CD4-positive, alpha-beta T cell treated with Interferon alpha-2 for 1 hour (primary cell): ENCODE measurements at places on chromosomes 3 and 15.

DNA sequence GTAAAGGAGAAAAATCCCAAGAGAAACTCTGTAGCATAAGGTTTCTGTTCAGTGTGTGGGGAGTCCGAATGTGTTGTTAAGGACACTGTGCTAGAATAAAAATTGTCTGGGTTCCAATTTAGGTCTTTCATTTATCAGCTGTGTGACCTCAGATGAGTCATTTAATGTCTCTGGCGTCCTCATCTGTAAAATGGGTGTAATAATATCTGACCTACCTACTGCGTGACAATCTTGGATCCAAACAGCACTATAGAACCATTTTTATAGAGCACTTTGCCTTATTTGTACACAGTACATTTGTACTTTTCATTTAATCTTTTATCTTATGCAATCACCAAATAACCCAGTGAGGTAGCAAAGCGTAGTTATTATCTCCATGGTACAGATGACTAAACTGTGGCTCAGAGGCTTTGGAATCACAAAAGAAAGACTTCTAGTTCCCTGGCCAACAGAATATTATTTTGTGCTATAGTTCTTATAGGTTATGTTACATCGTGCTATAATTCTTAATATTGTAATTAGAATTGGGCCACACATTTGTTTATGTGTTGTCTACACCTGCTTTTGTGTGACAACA, 46.6 kb upstream of the TNIK start:
- DNase-seq: no peak

DNA sequence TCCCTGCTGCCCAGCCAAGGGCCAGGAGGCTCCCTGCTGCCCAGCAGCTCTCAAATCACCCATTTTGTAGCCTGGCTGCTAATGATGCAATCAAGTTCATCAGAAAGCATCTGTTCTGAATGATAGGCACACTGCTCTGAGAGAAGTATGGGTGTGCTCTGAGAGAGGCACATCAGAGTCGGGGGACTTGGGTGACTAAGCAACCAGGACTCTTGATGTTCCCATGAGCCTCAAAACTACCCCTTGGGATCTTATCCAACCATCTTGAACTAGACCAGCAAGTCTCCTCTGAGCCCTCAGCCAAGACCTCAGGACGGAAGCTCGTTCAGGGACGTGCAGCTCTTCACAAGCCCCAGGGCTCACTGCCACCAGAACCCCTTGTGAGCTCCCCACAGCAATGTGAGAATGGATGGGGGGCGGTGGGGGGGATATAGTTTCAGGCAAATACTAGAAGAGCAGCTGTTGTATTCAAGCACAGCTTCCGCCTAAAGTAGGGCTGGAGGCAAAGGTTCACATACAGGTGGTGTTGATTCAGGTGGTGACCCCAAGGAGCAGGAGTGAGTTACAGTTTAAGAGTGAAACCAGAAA, 52.2 kb upstream of the HES1 start:
- no peak for DNase-seq

DNA sequence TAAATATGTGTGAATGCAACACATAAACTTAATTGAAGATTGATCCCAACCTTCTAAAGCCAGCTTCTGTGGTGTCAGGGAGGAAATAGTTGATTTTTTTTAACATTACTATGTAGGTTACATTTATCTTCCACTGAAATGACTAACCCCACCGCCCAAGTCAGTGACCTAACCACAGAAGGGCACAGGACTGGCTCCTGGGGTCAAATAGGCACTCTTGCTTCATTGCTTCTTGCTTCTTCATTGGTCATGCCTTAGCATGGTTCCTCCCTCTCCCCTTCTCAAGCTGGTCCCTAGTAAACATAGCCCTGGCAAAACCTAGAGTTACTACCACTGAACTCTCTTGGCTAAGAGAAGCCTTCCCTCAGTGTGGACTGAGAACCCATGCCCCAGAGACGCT, 12.3 kb downstream of the EIF1B start:
- no peak for DNase-seq

DNA sequence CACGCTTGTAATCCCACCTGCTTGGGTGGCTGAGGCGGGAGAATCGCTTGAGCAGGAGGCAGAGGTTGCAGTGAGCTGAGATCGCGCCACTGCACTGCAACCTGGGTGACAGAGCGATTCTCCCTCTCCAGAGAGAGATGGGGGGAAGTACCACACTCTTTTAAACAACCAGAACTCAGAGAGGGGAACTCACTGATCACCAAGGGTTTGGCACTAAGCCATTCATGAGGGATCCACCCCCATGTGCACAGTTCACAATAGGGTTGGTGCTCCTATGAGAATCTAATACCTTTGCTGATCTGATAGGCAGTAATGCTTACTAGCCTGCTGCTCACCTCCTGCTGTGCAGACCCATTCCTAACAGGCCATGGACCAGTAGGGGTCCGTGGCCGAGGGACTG, 51.6 kb downstream of the QTRT2 start:
- DNase-seq: no peak

GRCh38 chr3:124939661-124940060, 5.1 kb upstream of the MUC13 start:
- no peak for DNase-seq

GRCh38 chr3:160801386-160802118, 45.5 kb downstream of the PPM1L start:
- DNase-seq: peak; percentile 60

GRCh38 chr15:59616379-59616778, 4.8 kb downstream of the GCNT3 start:
- no peak for DNase-seq

GRCh38 chr15:69421498-69421897, 7.3 kb downstream of the KIF23 start:
- DNase-seq: no peak

DNA sequence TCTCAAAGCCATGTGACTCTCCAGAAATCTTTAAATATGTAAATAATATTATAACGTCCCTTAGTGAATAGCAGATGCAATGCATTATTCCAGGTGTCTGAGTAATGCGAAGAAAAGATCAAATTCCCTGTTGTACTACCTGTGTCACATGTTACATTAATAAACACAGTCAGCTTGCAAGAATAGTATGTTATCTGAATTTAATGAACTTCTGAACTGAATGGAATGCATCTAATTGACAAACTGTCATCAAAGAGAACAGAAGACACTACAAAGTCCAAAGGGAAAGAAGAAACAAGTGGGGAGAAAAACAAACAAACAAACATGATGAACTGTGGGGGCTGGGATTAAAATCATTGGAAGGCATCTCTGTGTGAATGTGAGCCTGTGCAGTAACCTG, 508.8 kb downstream of the LPP start:
- no peak for DNase-seq

DNA sequence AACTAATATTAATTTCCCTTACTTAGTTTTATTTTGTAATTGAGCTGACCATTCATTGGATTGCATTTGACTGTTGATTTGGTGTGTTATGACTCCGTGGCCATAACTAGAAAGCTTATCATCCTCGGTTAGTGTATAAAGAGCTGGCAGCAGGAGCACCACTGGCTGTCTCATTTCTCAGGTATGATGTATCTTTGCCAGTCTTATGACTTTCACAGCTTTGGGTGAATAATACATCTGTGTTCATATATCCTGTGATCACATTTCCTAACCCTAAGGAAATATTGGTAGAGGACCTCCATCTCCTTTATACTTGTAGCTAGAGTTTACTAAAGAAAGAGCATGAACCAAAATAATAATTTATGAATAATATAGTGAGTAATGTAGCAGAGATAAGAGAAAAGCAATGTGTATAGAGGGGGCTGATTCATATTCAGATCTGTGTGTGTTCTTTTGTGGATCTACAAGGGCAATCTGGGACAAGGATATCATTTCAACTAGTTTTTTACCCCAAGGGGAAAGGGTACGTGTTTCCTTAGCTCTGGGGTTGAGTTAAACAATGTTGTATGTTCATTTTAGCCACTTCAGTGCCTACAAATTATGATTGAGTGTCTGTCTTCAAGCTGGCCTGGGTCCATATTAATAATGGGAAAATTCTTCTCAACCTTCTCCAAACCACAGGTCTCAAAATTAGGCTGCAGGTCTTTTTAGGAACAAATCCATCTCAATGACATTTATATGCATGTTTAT, 901.7 kb downstream of the NTRK3 start:
- DNase-seq: no peak

DNA sequence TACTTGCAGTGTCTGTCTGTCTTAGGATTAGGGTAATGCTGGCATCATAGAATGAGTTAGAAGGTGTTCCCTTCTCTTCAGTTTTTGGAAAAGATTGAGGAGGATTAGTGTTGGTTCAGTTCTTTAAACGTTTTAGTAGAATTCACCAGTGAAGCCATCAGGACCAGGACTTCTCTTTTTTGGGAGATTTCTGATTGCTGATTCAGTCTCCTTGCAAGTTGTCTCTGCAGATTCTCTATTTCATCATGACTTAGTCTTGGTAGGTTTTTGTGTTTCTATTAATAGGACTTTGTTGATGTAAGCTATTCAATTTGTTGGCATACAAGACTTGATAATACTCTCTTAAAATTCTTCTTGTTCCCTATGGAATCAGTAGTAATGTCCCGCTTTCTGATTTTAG, 48.9 kb downstream of the STT3B start:
- no peak for DNase-seq

GRCh38 chr3:27607370-27607769, 114.8 kb downstream of the EOMES start:
- DNase-seq: no peak

GRCh38 chr3:182739619-182740018, 53.7 kb upstream of the ATP11B start:
- DNase-seq: no peak

GRCh38 chr3:4738737-4739274, 240.4 kb upstream of the BHLHE40 start:
- no peak for DNase-seq

DNA sequence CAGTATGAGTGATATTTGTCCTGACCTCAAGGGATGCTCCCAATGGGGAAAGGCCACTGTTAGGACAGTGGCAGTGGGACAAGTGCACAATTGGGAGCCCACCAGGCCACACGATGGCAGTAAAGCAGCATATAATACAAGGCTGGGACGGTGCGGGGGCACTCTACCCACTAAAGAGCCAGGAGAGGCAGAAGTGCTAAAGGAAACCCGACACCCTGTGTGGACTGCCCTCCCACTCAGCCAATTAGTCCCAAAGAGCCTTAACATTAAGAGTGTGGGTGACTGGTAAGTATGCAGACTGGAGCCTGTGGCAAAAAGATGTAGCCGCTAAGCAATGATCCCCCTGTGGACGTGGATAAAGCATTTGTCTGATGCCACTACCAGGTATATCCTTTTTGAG, 8.2 kb upstream of the ZNF589 start:
- DNase-seq: peak; percentile 50
